Psoas muscle (tissue), 8 donors: ENCODE measurements at places on chromosomes 7 and 10. TPM values are rescaled to one million over a fixed set of nuclear protein-coding genes. Genes with fewer than 3 reads are reported as not detected.

Gene CLRN3
- polyA plus RNA-seq = not detected

Gene CTBP2
- polyA plus RNA-seq = 14.7 TPM

Gene ZSWIM8
- polyA plus RNA-seq = 54.4 TPM

Gene CNPY1
- polyA plus RNA-seq = not detected

Gene BUB3
- 32.9 TPM for polyA plus RNA-seq

Gene PIK3CG
- polyA plus RNA-seq = 0.18 TPM
